ENCODE measurements at places on chromosomes 11 and 22.

DNA sequence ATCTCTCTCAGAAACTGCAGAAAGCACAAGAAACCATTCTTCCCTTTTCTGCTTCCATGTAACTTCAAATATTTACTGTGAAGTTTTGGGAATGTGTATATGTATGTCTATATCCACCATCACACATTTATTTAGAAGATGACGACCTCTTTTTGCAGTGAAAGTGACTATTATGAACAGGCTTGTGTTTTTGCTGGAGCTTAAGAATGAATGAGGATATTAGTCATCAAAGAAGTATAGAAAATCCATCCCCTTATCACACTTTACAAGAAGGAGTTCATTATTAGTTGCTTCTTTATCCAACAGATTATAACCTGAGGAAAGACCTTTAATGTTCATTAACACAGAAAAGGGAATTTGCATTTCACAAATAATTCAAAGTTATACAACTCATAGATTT, 21.1 kb upstream of the SLC5A12 start:
- DNase-seq, result no peak

DNA sequence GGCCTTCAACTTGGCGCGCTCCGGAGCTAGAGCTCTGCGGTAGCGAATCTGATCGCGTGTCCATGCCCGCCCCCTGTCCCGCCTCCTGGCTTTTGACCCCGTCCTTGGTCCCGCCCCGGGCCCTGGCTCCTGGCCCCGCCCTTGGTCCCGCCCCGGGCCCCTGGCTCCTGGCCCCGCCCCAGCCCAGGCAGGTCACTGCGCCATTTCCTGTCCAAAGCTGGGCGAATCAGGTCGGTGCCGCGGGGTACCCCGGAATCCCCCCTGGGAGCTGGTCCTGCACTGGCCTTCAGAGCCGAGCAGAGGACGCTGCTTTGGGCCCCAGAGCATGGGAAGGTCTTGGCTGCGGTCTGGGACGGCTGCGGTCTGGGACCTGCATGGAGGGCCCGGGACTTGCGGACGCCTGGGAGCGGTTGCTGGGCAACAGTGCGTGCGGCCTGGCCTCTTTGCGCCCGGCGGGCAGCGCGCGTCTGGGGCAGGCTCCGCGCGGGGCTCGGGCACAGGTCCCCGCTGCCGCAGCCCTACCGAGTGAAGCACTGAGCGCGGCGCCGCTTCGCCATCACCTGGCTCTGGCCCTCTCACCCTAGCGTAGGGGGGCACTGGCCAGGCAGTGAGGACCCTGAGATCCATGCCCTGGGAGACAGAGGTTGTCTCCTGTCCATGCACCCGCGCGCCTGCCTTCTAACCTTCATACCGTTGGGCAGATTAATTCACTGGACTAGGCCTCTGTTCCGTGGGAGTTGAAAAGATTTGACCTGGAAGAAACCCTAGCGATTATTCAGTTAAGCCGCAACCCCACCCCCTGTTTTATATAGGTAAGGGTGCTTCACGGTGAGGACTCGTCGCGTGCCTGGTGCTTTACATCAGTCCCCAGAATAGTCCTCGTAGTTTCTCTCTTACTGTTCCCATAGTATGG, at the start of gene TTC12:
Gene TTC12, plus strand, starts transcription at position 195 of the 913 bp plus-strand sequence. CDS start 1,675 bp downstream, outside the sequence.
- peak; percentile 91 for DNase-seq

DNA sequence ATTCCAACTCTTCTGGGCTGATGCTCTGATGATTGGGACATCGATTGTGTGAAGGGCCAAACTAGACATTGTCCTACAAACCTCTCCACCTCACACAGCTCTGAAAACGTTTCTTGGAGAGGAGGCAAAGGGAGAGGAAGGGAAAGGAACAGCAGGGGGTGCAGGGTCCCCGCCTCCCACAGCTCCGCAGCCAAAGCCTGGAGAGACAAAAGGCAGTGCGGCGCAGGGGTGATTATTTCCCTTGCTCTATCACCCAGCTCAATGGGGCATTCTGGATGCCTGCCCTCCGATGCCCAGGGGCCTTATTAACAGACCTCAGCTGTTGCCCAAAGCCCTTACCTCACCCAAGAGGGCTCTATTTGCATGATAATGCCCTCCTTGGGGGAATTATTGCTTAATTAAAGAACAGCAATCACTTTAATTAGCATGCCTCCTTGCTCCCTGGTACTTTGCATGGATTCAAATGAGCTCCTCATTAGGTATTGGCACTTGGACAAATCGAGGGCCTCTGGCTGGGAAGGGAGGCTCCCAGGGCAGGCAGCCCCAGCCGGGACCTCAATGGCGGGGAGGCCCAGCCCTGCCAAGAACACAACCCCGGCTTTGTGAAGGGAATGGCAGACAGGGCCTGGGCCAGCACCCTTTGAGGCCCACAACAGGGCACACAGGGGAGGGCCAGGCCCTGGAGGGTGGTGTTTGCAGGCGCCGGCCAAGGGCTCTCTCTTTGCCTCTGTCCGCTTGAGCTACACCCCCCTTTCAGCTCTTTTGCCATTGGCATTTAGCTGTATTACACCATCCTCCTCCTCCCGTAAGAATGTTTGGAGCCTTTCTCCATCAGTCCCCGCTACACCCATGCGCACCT, 19.8 kb upstream of the CDON start:
- DNase-seq, result peak; percentile 61

DNA sequence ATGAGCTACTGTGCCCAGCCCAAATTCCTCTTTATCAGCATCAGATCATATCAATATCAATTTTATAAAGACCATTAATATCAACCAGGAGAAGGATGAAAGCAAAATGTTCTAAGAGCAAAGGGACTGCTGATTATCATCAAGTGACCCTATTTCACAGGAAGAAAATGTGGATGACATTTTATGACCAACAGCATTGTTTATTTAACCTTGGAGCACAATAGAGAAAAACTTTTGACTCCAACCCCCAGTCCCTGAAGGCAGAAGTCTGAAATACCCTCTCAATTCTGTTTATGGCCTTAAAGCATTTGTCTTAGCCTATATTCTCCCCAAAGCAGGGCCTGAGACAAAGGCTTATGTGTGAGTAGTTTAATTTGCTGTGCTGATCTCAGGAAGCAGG, 11.3 kb upstream of the ALG8 start:
- DNase-seq, result no peak

DNA sequence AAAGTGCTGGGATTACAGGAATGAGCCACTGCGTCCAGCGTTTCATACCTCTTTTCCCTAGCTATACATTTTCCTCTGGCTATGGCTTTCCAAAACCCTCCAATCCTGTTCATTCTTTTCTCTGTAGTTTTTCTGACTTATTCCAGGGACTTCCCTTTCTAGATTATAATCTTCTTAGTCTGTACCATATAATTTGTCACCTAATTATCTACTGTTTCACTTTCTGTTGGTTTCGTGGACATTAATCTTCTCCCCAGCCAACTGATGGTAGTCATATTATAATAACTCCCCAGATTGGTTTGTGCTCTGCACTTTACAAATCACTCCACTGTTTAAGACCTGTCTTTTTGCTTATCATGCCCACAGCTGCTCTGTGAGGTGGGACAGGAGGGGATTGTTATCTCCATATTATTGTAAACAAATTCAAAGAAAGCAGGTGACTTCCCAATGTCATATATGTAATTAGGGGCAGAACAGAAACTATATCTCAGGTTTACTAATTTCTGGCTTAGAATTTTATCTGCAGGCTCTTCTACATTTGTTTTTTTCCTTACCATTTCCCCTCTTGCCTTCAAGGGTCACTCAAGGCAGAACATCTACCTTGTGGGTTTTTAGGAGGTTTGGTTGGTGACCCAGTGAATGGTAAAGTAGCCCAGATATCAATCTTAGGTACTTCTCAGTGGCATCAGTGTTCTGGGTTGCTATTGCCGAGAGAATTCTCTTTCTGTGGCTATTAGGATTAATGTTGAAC, 23.9 kb downstream of the STIM1 start:
- no peak for DNase-seq

- DNase-seq, result no peak
Observed at GRCh38 chr22:28819253-28820096, 19.1 kb upstream of the XBP1 start.

DNA sequence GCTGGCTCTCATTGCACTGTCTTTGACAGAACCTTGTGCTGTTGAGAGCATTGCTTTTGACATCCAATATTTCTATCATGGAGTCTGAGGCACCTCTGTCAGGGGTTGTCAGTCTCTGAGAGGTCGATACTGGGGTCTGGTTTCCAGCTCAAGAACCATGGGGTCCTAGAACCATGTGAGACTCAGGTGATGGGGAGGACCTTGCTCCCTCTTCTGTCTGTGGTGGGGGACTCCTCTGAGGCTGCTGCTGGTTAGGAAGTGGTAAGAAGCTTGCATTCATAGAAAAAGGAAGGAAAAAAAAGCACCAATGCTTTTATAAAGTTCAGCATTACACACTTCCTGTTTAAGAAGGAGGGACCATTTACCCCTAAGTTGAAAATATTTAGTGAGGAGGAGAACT, 91.8 kb upstream of the CD44 start:
- DNase-seq, result no peak

- DNase-seq, result no peak
Observed at GRCh38 chr11:692824-693414, 2.1 kb downstream of the DEAF1 start.

- DNase-seq, result no peak
Observed at GRCh38 chr11:40360206-40360798, 1099.2 kb downstream of the LRRC4C start.

- DNase-seq, result no peak
Observed at GRCh38 chr11:7494086-7494745, 8.9 kb downstream of the OLFML1 start.

DNA sequence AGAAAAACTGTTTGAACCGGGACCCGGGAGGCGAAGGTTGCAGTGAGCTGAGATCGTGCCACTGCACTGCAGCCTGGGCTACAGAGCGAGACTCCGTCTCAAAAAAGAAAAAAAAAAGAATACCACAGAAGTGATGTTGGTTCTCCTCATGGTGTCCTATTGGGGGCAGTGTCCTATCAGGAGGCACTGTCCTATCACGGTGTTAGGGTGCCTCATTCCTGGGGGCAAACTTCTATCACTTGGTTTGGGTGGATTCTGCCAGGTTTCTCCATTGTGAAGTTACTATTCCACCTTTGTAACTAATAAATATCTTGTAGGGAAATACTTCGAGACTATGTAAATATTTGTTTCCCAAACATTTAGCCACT, 19.6 kb downstream of the PRR14L start:
- no peak for DNase-seq

DNA sequence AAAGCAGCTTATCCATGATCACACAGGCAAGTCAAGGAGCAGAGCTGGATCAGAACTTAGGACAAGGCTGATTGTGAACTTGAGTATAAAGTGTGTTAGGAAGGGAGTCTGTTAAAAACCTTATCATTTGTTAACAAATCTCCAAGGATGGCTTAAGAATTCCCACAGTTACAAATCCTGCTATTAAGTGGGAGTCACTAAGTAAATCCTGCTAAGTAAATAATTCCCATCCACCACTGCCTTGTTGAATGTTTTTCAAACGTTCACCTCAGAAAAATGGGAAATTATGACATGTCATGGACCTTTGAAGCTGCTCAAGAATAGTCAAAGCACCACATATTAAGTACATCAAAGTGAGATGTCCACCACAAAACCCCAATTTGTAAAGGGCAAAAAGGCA, 88.7 kb downstream of the FAM168A start:
- no peak for DNase-seq

GRCh38 chr11:66071381-66071801, 1.3 kb downstream of the PACS1 start:
- no peak for DNase-seq
